Endothelial cell of umbilical vein (primary cell): ENCODE measurements at places on chromosomes 6 and 20.

DNA sequence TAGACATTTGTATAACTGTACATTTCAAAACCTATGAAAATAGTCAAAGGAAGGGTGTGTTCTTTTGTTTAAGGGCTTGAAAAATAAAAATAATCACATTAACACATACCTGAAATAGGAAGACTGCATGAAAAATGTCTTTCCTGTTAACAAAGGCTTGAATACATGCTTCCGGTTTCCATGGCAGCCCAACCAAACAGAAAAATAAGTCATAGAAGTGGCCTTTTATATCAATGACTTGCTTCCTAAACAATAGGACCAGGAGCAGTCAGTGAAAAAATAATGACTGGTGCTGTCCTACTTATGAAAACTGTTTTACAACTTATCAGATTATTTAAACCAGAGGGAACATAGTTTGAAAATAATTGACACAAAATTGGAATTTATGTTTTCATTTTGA is 412.6 kb upstream of the PLCB4 start:
- peak; percentile 95 for DNase-seq

DNA sequence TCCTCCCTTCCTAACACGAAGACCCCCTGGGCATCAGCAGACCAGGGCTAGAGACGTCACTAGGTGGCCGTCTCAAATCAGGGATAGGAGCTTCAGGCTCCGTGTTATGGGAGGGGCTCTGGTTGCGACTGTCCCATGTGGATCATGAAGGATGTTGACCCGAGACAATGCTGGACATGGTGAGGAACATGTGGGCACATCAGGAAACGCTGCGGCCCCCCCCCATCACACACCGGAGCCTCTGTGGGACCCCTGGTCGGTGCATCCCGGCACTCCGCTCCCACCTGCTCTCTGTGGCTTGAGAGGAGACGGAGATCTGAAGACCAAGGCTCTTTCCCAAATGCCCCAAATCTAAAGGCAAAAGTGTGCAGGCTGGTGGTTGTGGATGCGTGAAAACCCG is 54.2 kb downstream of the DACT2 start:
- no peak for DNase-seq

- DNase-seq: no peak
These were observed 31.4 kb upstream of the MARCKS start for GRCh38 chr6:113825781-113826180.

- no peak for DNase-seq
These were observed 296.4 kb downstream of the PAX1 start for GRCh38 chr20:22001886-22002285.

DNA sequence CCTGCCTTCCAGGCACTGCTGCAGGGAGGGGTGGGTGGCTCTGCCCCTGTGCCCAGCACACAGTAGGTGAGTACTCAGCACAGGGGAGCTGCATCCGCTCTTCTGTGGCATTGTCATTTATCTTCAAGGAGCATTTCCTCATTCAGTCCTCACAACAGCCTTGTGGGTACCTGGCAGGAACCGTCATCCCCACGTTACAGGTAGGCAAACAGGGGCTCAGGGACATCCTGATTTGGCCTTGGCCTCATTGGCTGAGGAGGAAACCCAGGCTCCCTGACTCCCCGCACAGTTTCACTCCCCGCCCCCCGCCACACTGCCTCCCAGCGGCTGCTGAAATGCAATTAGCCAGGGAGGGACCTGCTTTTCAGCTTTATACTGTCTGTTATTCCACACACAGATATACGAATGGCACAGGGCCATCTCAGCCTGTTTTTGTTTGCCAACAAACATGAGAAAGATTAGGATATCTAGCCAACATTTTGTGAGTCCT is 24.2 kb upstream of the PNPLA1 start:
- DNase-seq: no peak

DNA sequence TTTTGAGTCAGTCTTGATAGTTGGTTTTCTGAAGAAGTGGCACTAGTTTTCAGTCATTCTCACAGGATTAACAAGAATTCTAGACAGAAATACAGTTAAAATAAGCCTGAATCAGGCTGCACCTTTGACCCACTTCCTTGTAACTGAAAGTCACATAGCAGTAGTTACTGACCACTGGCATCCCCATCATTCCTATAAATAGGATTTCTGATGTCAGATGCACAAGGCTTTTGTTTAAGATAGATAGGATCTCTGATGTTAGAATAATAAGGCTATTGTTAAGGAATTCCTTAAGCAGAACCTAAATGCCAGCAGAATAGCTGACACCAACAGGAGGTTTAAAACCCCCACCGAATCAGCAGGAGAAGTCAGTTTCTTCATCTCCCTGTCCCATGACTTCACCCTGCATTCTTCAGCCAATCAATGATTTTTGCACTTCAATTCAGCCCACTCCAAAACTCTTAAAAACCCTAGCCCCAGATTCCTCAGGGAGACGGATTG is 30.6 kb upstream of the ZBTB24 start:
- DNase-seq: peak; percentile 63

DNA sequence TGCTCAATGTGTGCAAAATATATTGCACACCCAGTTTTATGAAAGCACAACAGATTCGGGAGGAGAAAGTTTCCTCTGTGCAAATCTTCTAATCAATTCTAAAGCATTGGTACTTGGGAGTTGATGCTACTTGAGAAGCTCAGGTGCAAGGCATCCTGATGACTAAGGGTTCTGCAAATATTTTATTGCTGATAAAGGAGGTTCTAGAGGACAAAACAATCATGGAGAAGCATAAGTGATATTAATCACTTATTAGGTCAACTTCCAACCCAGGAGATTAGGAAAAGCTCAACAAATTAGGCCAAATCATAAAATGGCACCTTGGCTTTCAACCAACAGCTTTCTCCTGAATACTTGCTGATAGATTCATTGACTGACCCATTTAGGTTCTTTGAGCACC is 27.1 kb downstream of the CYP24A1 start:
- DNase-seq: no peak

GRCh38 chr6:15439410-15440025 is 193.6 kb downstream of the JARID2 start:
- DNase-seq: no peak

DNA sequence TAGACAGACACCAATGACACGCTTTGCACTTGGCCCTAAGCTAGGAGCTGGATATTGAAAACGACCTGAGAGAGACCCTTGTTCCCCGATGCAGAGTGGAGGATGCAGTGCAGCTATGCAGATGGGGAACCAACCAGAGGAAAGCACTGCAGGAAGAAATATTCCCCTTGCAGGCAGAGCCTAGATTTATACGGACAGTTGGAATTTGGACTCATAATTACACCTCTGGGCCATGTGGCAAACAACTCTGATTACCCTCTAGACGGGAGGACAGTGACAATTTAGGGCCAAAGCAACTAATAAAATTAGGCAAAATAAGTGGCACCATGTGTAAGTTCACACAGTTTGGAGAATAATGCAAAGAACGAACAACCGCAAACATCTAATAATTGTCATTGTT is 12.3 kb downstream of the PMEPA1 start:
- no peak for DNase-seq

- DNase-seq: no peak
These were observed 34.5 kb downstream of the SYTL3 start for GRCh38 chr6:158684311-158684710.

- peak; percentile 96 for DNase-seq
These were observed 146.2 kb downstream of the TBX18 start for GRCh38 chr6:84618046-84618752.

- no peak for DNase-seq
These were observed 12.3 kb upstream of the ZNF165 start for GRCh38 chr6:28068067-28068466.

- no peak for DNase-seq
These were observed 104.5 kb downstream of the SMLR1 start for GRCh38 chr6:130931683-130932082.

DNA sequence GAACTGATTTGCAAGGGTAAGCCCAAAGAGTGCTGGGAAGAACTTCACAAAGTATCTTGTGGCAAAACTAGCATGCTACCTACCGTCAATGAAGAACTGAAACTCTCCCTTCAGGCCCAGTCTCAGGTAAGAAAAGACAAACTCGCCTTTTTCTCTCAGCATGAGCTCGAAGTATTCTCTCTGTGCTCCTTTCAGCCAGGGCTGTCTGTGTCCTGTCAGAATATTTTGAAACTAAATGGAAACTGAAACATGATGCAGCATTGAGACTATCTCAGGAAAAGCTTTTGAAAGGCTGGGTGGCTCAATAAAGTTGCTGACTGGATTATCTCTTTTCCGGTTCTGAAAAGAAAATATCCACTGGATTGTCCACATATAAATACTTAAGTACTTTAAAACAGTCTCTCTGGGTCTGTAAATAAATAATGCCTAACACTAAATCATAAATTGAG is 696 bp downstream of the CALHM5 start:
- DNase-seq: no peak

- no peak for DNase-seq
These were observed 19.2 kb upstream of the SSR1 start for GRCh38 chr6:7332090-7332745.

DNA sequence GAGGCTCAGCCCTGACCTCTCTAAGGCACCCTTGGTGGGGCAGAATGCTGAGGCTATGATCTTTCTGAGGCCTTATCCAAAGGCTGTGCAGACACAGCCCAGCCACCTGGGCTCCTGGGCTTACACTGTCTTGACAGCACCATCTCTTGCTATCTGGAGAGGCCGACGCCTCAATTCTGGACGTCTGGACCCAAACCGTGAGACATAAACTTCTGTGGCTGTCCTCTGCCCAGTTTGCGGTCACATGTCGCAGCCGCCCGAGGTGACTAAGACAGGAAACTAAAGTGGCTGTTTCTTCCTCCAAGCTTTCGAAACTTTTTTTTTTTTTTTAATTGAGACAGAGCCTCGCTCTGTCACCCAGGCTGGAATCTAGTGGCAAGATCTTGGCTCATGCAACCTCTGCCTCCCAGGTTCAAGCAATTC is 49.3 kb downstream of the PRR18 start:
- no peak for DNase-seq

GRCh38 chr20:4813076-4813862 is 91.6 kb downstream of the PRND start:
- DNase-seq: peak; percentile 40

GRCh38 chr20:23325107-23325506 is 25.5 kb upstream of the NXT1 start:
- no peak for DNase-seq

DNA sequence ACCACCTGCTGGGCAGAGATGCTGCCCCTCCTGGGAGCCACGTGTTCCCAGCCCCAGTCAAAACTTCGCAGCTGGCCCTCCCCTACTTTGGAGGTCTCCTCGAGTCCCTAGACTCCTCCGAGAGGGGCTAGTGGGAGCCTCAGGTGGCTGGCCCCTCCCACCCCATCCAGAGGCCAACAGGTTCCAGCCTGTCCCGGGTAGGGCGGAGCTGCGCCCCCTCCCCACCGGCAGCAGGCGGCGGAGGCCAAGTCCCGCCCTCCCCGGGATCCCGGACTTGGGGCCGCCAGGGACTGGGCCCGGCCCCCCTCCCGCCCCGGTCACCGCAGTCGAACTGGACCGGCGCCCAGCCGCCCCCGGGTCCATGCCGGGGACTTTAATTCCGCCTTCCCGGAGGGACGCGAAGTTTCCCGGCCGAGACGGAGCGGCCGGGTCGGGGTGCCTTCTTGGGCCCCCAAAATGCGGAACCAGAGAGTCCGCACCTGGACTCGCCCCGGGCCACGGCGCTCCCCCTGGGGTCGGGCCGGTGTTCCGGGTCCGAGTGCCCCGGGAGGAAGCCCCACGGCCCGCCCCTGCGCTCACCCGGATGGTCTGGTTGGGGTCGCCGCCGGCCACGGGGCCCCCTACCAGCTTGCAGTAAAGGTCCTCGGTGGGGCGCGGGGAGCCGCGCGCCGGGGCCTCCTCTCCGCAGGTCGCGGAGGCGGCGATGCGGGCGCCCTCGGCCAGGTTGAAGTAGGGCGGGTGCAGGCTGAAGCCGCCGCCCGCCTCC is 559 bp downstream of the LAMA5 start:
- DNase-seq: no peak

- DNase-seq: no peak
These were observed at the start of gene TSHZ2 for GRCh38 chr20:52972190-52972937. TSHZ2 (plus strand) TSS chr20:52972358; CDS start chr20:52973294, 936 bp downstream.

- no peak for DNase-seq
These were observed 717 bp downstream of the CSNK2A1 start for GRCh38 chr20:542777-543368.

- DNase-seq: no peak
These were observed 17.2 kb downstream of the CHMP4B start for GRCh38 chr20:33828326-33828844.

DNA sequence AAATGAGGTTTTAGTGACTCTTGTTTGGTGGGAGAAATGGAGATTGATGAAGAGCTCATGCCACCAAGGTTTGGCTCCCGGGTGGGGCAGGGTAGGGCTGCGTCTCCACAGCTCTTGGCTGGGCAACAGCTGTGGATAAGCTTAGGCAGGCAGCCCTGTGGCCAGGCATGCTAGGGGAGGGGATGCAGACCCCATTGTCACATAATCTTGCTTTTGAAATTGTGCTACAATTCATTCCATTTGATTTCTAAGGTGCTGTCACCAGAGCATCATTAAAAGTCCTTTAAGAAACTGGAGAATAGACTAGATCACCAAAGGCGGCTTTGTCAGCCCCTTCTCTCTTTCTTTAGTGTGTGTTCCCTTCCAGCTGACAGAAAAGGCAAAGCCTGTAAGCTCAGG is 574.2 kb upstream of the JAG1 start:
- DNase-seq: no peak

GRCh38 chr6:7041511-7042026 is 66.2 kb upstream of the RREB1 start:
- DNase-seq: no peak

- peak; percentile 86 for DNase-seq
These were observed at the start of gene MTCH1 for GRCh38 chr6:36985808-36986703. MTCH1 (minus strand) TSS chr6:36986196; CDS start chr6:36986173, 23 bp downstream.

- no peak for DNase-seq
These were observed 394.7 kb downstream of the THBS2 start for GRCh38 chr6:168858926-168859325.

- no peak for DNase-seq
These were observed 4.3 kb downstream of the VSX1 start for GRCh38 chr20:25077610-25078169.

GRCh38 chr6:163188746-163189145 is 225.8 kb upstream of the QKI start:
- DNase-seq: no peak

- DNase-seq: no peak
These were observed 37.5 kb upstream of the ENTPD6 start for GRCh38 chr20:25158043-25158442.

- peak; percentile 23 for DNase-seq
These were observed at the start of gene HLA-DRB1 for GRCh38 chr6:32589596-32590449. HLA-DRB1 (minus strand) TSS chr6:32589848; CDS start chr6:32589742, 106 bp downstream.

DNA sequence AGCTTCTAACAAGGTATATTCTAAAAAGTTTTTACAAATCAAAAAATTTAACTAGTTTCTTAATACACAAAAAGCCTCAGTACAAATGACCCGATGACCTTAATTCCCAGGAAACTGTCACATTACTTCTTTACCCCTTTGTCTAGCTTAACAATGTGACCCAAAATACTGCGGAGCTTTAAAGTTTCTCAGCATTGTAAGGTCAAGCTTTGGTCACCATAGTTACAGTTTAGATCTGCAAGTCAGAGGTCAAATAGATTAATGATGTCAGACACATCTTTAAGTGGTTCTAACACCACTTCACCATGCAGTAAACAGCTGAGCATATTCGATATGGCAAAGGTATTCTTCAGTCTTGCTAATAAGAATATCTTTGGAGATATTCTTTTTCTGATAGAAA is 36.8 kb upstream of the FLRT3 start:
- no peak for DNase-seq

- no peak for DNase-seq
These were observed 72.2 kb upstream of the PTCHD4 start for GRCh38 chr6:48183178-48183577.
